CD4-positive, alpha-beta T cell treated with Interleukin-15 for 1 hour (primary cell): ENCODE measurements at places on chromosomes 7 and 10.
A peak's percentile ranks its signal among the peaks of the same experiment; 100 is the strongest.

GRCh38 chr7:129502708-129503685, 666 bp downstream of the SMKR1 start:
- DNase-seq, result no peak

GRCh38 chr10:88490231-88490980, 92.7 kb downstream of the RNLS start:
- DNase-seq, result no peak

DNA sequence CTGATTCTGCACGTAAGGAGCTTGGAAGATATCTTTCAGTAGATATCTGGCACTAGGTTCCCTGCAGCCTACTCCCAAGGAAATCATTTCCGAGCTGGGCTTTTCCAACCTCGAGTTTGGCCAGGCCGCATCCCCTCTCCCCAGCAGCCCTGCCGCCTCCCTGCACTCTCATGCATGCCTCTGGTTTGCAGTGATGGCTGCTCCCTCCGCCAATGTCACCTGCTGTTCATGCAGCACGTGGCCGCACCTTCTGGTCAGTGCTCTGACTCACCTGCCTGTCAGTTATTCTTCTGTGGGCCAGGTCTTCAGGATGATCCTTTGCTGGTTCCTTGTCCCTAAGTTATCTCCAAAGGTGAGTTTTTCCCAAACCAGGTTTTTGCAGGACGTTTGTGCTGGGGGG, 50.6 kb upstream of the RASGEF1A start:
- no peak for DNase-seq

GRCh38 chr7:3165681-3166580, 122.3 kb upstream of the CARD11 start:
- no peak for DNase-seq

GRCh38 chr7:117023325-117023854, 70.1 kb downstream of the ST7 start:
- no peak for DNase-seq

- no peak for DNase-seq
Observed at GRCh38 chr10:132735923-132736391, 50.0 kb downstream of the NKX6-2 start.

GRCh38 chr10:68517188-68517587, 10.1 kb downstream of the SLC25A16 start:
- no peak for DNase-seq

DNA sequence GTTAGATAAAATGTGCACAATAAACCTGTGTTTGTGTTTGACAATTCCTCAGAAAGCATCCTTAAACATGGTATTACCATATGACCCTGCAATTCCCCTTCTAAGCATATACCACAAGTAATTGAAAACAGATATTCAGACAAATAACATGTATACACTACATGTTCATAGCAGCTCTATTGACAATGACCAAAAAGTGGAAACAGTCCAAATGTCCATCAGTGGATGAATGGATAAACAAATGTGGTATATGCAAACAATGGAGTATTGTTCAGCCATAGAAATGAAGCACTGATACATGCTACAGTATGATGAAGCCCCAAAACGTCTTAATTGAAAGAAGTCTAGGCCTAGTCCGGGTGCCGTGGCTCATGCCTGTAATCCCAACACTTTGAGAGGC, 280.1 kb downstream of the OTUD1 start:
- DNase-seq, result no peak

- DNase-seq, result no peak
Observed at GRCh38 chr10:22156750-22157149, 61.1 kb downstream of the EBLN1 start.

DNA sequence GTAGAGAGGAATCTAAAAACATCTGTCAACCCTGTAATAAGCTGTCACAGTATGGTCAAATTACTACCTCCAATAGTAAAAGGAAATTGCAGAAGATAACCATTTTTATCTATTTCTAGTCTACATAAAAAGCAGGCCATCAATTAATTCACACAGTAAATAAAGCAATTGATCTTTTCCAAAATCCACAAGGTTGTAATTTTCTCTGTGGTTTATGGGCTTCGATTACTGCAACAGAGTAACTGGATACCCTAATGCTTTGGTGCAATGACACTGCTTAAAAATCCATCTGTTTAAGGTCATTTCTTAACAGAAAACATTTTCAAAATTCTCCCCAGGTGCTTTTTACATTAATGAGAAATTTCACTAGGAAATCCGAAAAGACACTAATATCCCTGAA, 23.9 kb downstream of the ESYT2 start:
- no peak for DNase-seq

DNA sequence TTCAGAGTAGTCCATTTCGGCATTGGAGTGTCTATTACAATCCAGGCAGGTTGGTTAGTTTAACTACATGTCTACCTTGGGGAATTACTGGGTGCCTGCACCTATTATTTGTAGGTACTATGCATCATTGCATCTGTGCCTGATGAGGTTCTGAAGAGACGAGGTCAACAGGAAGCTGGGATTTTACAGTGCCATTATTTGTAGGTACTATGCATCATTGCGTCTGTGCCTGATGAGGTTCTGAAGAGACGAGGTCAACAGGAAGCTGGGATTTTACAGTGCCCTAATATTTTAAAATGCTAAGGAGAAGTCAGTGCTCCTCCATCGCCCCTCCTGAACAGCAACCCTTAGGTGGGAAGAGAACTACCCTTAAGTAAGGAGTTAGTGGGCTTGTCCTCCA, 41.7 kb downstream of the NPY start:
- DNase-seq, result no peak

- DNase-seq, result peak; percentile 87
Observed at GRCh38 chr7:120987683-120988590, 574 bp upstream of the CPED1 start.

GRCh38 chr10:4213441-4213840, 428.4 kb upstream of the KLF6 start:
- DNase-seq, result no peak

DNA sequence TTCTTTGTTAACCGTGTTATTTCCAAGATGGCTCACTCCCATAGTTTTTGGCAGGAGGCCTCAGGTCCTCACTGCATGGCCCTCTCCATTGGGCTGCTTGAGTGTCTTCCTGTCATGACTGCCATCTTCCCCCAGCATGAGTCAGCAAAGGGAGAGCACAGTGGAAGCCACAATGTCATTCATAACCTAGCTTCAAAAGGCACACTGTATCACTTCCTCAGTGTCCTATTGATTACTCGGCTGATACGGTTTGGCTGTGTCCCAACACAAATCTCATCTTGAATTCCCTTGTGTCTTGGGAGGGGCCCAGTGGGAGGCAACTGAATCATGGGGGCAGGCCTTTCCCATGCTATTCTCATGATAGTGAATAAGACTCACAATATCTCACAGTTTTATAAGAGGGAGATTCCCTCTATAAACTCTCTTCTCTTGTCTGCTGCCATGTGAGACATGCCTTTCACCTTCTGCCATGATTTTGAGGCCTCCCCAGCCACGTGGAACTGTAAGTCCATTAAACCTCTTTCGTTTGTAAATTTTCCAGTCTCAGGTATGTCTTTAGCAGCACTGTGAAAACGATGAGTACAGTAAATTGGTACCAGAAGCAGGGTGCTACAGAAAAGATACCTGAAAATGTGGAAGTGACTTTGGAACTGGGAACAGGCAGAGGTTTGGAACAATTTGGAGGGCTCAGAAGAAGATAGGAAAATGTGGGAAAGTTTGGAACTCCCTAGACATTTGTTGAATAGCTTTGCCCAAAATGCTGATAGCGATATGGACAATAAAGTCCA, 106.5 kb downstream of the PRLHR start:
- no peak for DNase-seq

- DNase-seq, result no peak
Observed at GRCh38 chr7:40824461-40824860, 689.7 kb downstream of the SUGCT start.

GRCh38 chr7:81583882-81584533, 185.8 kb downstream of the HGF start:
- DNase-seq, result no peak
